ENCODE measurements at places on chromosomes 2 and 18.

DNA sequence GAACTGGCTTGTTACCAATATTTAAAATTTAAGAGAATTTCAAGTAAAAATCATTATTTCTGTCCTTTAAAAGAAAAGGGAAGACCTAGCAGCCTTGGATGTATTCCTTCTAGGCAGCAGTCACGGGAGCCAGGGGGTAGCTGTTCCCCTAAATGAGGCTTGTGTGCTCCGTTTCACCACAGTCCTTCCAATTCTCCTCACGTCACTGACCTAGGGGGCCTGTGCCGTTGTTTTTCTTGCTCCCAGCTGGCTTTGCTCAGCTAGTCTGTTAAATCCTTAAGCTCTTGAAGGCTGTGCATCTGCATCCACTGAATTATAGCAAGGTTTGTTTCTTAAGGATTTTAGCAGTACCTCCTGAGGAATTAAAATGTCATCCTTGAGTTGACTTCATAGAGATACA, 9.9 kb downstream of the KLHL23 start:
- no peaks in the 10 kb centered on the region for H3K4me1 ChIP-seq
- H3K27ac ChIP-seq: no peak overlapping the region
- H3K4me3 ChIP-seq: no peak overlapping the region
- peaks cover 7% of the 10 kb centered on the region for H3K36me3 ChIP-seq
- DNase-seq: no peak

DNA sequence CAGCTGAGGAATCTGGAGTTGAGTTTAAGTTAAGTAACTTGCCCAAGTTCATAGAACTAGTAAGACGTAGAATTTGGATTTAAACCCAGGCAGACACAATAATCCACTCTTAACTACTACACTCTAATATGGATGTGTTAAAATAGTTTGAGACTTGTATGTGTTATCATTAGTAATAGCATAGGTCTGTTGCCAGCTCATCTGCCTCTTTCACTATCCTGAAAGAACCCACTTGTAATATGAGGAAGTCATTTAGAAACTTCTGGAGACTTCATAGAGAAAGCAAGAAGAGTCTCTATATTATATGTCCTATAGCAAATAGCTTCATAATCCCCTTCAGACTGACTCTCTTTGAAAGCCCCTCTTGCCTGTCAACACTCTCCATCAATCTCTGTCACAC, 43.0 kb upstream of the ACADL start:
- H3K27me3 ChIP-seq: no peaks in the 10 kb centered on the region
- H3K36me3 ChIP-seq: no peaks in the 10 kb centered on the region
- DNase-seq: no peak
- no peak overlapping the region for H3K27ac ChIP-seq

GRCh38 chr2:59680863-59681262, 872.6 kb downstream of the BCL11A start:
- H3K27ac ChIP-seq: no peak overlapping the region
- no peak overlapping the region for H3K4me3 ChIP-seq
- no peaks in the 10 kb centered on the region for H3K4me1 ChIP-seq
- H3K36me3 ChIP-seq: no peaks in the 10 kb centered on the region

DNA sequence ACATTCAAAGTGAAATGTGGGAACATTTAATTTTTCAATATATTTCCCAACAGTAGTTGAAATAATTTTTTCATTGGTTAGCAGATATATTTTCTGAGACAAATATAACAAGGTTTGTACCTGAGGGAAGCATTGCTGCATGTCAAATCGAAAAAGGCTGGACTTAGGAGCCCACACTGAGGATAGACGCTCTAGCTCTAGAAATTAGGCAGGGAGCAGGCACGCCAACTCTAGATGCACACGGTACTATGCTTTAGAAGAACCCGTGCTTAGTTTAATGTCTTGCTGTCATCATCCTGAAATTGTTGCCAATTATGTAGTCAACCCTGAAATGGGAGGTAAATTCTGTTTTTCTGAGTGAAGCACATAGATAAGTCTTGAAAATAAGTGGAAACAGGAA, 731.1 kb upstream of the ZNF804A start:
- no peaks in the 10 kb centered on the region for H3K36me3 ChIP-seq
- DNase-seq: no peak
- H3K4me3 ChIP-seq: no peak overlapping the region
- H3K27me3 ChIP-seq: no peaks in the 10 kb centered on the region

DNA sequence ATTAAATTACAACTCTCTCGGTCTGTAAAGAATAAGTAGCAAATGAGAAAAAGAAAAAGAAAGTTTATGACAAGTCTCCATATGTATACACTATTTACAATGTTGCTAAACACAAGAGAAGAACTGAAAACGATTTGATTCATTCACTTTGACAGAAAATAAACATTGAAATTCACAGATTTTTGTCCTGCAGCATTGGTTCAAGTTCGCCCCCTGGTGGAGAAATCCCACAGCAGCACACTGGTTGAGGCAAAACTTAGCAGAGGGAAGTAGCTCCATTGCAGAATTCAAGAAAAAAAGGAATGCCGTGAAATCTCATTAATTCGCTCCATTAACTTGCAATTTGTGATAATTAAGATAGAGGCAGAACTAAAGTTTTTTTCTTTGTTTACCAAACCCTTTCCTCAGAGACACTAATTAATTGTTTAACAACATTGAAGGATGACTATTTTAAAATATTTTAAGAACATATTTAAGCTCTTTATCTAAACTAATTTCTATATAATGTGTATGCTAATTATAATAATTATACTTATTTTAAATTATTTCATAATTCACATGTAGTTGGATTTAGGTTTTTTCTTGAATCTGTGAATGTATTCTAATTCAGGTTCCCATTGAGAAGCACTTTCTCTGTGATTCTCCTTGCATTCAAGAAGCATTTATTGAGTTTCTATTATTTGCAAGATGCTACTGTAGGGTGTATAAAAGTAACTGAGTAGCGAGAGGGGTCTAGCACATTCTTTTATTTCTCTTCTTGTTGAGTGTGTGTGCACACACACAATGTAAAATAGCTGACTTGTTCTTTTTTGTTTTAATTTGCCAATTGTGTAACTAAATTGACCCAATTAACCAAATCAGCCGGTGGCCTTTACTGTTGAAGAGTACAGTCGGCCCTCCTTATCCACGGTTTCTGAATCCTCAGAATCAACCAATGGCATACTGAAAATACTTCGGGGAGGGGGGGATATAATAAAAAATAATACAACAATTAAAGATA, 74.1 kb downstream of the COL4A3 start:
- no peak overlapping the region for H3K27ac ChIP-seq
- peak; percentile 81 for DNase-seq
- H3K4me1 ChIP-seq: no peaks in the 10 kb centered on the region
- no peaks in the 10 kb centered on the region for H3K27me3 ChIP-seq
- H3K36me3 ChIP-seq: no peaks in the 10 kb centered on the region
